NCI-H2029 (cell line): ENCODE measurements at places on chromosomes 6 and 20.
A peak's percentile ranks its signal among the peaks of the same experiment; 100 is the strongest.

GRCh38 chr6:37489697-37490336 is 9.9 kb downstream of the CCDC167 start:
- DNase-seq = no peak

- peak; percentile 25 for DNase-seq
Observed at GRCh38 chr6:37473364-37474095, 26.2 kb downstream of the CCDC167 start.

DNA sequence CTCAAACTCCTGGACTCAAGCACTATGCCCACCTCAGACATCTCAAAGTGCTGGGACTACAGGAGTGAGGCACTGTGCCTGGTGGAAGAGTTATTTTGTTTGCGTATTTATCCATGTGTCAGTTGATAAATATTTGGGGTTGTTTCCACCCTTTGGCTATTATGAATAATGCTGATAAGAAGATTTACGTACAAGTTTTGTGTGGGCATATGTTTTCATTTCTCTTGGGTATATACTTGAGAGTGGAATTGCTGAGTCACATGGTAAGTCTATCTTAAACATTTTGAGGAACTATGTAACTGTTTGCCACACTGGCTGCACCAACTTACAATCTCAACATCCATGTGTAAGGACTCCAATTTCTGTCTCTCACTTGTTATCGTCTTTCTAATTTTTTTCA is 200.3 kb downstream of the RNGTT start:
- DNase-seq = no peak

- DNase-seq = no peak
Observed at GRCh38 chr6:169172456-169172855, 81.2 kb downstream of the THBS2 start.

DNA sequence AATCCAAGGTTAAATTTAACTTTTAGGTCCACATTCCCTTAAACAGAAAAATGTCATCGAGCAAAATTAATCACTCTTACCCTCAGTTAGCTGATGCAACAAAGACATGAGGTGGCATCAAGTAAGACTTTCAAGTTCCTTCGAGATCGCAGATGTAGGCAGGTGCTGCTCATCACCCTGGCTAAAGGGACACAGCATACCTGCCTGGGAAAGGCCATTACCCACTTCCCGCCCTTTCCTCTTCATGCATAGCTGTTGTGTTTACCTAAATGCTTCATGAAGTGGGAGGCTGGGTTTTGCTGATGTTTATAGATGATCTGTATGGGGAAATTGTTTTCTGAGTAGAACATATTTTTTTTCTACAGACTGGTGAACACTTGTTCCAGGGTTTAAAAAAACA is 67.7 kb downstream of the GFRA4 start:
- DNase-seq = peak; percentile 81

DNA sequence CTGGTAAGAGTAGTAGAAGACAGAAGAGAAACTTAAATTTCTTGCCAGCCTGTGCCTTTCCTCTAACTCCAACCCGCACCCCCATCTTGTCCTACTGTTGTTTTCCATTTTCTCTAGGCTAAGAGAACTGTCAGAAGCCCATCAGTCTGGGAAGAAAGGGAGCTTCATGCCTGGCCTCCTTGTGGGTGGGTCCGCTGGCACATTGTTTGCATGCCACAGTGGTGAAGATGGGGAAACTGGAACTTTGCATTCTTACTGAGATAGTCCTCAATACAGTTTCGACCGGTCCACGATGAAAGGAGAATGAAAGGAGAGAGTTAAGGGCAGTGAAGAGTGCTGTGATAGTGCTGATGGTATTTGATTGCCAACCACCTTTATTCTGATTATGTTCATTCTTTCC is 103.1 kb downstream of the TCP11 start:
- no peak for DNase-seq

- peak; percentile 68 for DNase-seq
Observed at GRCh38 chr6:26311385-26312095, 53.5 kb upstream of the BTN3A2 start.

- DNase-seq = peak; percentile 8
Observed at GRCh38 chr6:38057994-38058393, 238.5 kb downstream of the ZFAND3 start.

DNA sequence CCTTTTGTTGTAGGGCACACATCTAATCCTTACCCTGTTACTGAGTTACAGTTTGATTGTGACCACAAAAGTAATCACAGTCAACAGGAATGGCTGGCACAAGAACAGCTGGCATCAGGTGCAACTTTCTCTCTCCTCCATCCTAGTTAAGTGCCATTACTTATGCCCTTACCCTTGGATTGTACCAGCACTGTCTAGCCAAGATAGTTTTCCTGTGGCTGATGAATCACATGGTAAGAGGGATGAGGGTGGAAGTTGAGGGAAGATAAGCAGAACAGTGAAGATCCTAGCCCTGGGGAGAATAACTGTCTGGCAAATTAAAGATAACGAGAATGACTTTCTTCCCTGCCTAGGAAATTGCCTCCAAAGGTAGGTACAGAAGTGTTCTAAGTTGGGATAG is 42.0 kb downstream of the RNF217 start:
- DNase-seq = peak; percentile 50

DNA sequence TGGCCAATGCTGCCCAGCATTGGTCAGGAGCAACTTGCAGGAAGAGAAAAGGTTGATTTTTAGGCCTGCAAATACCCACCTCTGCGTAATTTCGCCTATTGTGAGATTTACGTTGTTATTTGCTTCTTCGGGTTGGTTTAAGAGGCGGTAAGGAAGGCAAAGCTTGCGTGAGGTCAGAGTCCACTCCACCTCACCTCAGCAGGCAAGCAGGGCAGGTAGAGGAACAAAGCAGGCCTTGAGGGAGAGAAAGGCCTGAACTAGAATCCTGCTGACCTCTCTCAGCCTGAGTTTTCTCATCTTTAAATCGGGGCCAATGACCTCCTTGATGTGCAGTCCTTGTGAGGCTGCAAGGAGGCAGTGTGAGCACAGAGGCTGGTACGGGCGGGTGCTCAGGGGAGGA is 239.1 kb downstream of the CDC5L start:
- DNase-seq = no peak

- no peak for DNase-seq
Observed at GRCh38 chr6:129335792-129336191, 374.2 kb downstream of the ARHGAP18 start.

GRCh38 chr6:148612043-148612442 is 134.8 kb upstream of the UST start:
- DNase-seq = no peak
